ENCODE measurements at places on chromosomes 2 and 18. TPM values are rescaled to one million over a fixed set of nuclear protein-coding genes. Genes with fewer than 3 reads are reported as not detected.

SAG gene
- not detected for total RNA-seq

ACVR1C gene
- total RNA-seq = 10.0 TPM

SIX2 gene
- 1.0 TPM for total RNA-seq

PID1 gene
- 15.1 TPM for total RNA-seq

LHCGR gene
- total RNA-seq = 0.44 TPM

ACKR3 gene
- 27.4 TPM for total RNA-seq

RBM44 gene
- 0.47 TPM for total RNA-seq

LIPG gene
- 1.6 TPM for total RNA-seq

ANKRD30BL gene
- not detected for total RNA-seq

DES gene
- total RNA-seq = 7,519 TPM

PROM2 gene
- 0.84 TPM for total RNA-seq

COL4A4 gene
- total RNA-seq = 17.2 TPM

CNGA3 gene
- total RNA-seq = not detected

MAB21L4 gene
- total RNA-seq = not detected

TBR1 gene
- total RNA-seq = not detected

AKAIN1 gene
- not detected for total RNA-seq

R3HDM1 gene
- total RNA-seq = 22.0 TPM

HOXD12 gene
- not detected for total RNA-seq

DCDC2C gene
- not detected for total RNA-seq

STARD7 gene
- 135 TPM for total RNA-seq

HAT1 gene
- total RNA-seq = 37.4 TPM

RRM2 gene
- total RNA-seq = 1.0 TPM

CFAP221 gene
- total RNA-seq = 0.91 TPM

GRP gene
- total RNA-seq = not detected

FAM228A gene
- total RNA-seq = 0.77 TPM

RAB27B gene
- total RNA-seq = 0.16 TPM

GREB1 gene
- total RNA-seq = 9.6 TPM

ALK gene
- total RNA-seq = 0.21 TPM

Data from left cardiac atrium (tissue), 4 donors.